Fibroblast of mammary gland (primary cell): ENCODE measurements at places on chromosomes 16 and 17.
A peak's percentile ranks its signal among the peaks of the same experiment; 100 is the strongest.

GRCh38 chr17:67548693-67549092 lies 169.0 kb upstream of the NOL11 start:
- no peak for DNase-seq

DNA sequence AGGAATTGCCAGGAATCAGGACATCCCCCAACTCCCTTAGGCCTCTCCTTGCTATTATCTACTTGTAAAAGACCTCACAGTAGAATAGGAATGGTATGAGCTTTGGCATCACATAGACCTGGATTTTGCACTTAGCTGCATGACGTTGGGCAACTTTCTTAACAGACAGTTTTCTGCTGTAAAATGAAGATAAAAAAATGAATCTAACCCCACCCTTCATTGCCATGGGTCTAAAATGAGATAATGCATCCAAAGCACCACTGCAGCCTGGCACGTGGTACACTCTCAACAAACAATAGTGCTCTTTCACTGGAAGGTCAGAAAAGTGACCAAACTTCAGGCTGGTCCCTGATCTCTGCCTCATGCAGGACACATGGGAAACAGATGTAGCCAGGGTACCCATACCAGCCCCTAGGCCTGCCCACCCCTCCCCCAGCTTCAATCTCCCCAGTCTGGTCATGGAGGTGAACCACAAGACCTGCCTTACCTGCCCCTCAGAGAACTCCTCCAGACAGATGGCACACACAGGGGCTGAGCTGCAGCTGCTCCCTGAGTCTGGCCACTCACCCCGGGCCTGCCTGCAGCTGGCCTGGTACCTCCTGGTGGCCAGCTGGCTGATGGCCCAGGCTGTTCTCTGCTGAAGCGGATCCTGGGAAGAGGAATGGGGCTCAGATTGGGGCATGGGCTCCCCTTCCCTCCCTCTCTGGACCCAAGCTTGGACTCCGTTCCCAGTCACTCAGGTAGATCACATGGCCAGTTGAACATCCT lies 8.5 kb upstream of the SUPT4H1 start:
- DNase-seq: no peak

- peak; percentile 65 for DNase-seq
Observed at GRCh38 chr17:29591146-29591736, 1.7 kb upstream of the ANKRD13B start.

- peak; percentile 14 for DNase-seq
Observed at GRCh38 chr16:84153660-84154214, 8.6 kb downstream of the DNAAF1 start.

DNA sequence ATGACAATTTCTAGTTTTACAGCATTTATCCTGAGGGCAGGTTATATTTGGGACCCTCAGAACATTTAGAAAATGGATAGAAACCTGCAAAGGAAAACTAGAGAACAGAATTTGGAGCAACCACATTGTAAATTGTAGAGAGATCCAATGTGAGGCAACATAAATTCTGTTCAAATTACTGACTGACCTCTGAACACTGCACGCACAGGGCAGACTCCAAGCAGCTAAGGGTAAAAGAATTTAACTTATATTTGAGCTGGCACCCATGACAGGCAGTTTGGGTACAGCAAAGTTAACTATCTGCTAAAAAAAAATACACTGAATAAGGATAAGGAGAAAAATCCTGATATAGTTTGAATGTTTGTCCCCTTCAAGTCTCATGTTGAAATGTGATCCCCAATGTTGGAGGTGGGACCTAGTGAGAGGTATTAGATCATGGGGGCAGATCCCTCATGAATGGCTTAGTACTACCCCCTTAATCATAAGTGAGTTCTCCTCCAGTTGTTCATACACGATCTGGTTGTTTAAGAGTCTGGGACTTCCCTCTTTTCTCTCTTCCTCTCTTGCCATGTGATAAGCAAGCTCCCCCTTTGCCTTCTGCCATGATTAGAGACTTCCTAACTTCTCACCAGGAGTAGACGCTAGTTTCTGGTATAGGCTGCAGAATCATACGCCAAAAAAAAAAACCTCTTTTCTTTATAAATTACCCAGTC lies 75.7 kb downstream of the FBXL20 start:
- no peak for DNase-seq

- no peak for DNase-seq
Observed at GRCh38 chr17:50057521-50057991, 1.6 kb downstream of the ITGA3 start.

- DNase-seq: no peak
Observed at GRCh38 chr16:68517606-68518166, 21.4 kb upstream of the ZFP90 start.

GRCh38 chr17:77509599-77509998 lies 368.8 kb downstream of the SEC14L1 start:
- DNase-seq: no peak

- DNase-seq: no peak
Observed at GRCh38 chr17:54435966-54436365, 464.7 kb upstream of the TOM1L1 start.

- DNase-seq: no peak
Observed at GRCh38 chr16:27817038-27817437, 246.5 kb downstream of the GSG1L start.

GRCh38 chr16:87979352-87979751 lies 28.1 kb downstream of the BANP start:
- no peak for DNase-seq

- DNase-seq: no peak
Observed at GRCh38 chr17:17851103-17852002, 14.6 kb upstream of the SREBF1 start.

GRCh38 chr16:21197112-21197511 lies 14.3 kb downstream of the ZP2 start:
- DNase-seq: no peak

- DNase-seq: no peak
Observed at GRCh38 chr16:55526441-55526840, 17.6 kb downstream of the LPCAT2 start.

DNA sequence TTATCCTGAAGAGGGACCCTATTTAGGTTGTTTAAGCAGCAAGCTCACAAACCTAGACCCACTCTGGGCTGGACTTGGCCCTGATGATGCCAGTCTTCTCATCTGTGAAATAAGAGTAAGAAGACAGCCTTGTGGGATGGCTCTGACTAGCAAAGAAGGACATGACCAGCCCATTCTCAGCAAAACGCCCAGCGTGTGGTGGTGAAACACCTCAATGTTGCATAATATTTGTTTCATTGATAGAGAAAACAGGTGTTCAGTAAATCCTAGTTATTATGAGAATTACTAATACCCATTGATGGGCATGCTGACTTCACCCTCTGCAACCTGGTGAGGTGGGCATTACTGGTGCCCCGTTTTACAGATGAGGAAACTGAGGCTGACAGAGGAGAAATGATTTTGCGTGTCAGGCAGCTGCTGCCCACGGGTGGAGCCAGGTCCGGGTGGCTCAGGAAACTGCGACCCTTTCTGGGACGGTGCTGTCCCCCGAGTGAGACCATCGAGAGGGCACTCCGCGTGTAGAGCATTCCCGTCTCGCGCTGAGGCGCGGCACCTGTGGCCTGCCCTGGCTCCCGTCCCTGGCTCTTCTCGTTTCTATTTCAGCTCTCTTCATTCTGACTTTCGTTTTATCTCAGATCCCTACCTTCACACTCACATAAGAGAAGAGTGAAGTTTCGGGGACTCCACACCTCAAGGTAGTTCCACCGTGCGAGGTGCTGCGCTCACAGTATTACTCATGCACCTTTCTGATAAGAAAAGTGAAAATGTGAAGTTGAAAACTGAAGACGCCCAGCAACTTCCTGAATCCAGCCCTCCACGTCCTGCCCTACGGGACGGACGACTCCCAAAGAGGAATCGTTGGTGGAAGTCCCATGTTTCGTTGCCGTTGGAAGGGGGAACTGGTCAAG lies 48.5 kb downstream of the IRF8 start:
- DNase-seq: no peak
